ENCODE measurements at places on chromosomes 11 and 22.

GRCh38 chr11:85423316-85423715, 203.8 kb downstream of the DLG2 start:
- DNase-seq = no peak

DNA sequence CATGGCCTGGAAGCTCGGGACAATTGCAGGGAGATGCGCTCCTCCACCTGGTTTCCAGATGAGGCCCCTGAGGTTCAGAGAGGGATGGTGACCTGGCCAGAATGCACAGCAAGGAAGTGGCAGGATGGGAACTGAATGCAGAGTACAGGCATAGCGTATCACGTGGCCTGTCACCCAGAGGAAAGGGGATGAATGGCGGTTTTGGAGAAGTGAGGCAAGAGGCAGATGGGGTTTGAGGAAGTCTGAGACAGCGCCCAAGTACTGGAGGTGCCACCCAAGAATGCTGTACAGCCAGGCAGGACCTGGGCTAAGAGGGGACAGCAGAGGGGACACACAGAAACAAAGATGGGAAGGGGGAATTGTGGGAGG, 4.9 kb downstream of the RAB3IL1 start:
- no peak for DNase-seq

- DNase-seq = no peak
Measured at GRCh38 chr22:48753381-48753730, 1074.3 kb downstream of the BRD1 start.

- no peak for DNase-seq
Measured at GRCh38 chr11:70501051-70501901, 102.9 kb downstream of the CTTN start.

DNA sequence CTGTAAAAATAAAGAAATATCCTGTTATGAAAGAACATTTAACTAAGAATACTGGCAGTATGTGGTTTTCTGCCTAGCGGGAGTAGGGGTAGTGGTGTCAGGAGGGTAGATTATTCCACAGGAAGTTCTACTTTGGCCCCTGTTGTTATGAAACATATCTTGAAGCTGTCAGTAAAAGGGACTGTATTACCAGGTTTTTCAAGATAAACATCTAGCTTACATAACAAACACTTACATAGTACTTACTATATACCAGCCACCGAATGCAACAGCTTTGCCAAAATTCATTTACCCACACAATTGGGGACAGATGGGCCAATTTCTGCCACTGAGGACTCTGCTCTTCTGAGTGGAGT, 3.7 kb downstream of the TMEM123 start:
- no peak for DNase-seq

GRCh38 chr11:61529537-61530225, 21.1 kb downstream of the LRRC10B start:
- DNase-seq = no peak

GRCh38 chr11:128419012-128419767, 168.2 kb downstream of the ETS1 start:
- DNase-seq = no peak

DNA sequence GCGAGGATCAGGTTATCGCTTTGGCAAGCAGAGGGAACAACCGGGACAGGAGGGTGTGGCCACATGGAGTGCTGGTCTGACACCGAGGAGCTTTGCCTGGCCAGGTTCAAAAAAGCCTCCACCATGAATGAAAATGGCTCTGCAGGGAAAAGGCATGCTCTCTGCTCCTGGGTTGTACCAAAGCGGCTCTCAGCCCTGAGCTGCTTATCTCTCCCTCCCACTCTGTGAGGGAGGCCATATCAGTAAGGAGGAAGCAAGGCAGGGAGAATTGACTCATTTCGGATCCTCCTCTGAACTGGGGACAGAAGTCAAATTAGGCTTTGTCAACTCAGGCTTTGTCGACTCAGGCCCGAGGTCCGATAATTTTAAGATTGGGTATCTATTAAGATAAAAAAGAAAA, 82.9 kb upstream of the CRTAM start:
- DNase-seq = no peak

DNA sequence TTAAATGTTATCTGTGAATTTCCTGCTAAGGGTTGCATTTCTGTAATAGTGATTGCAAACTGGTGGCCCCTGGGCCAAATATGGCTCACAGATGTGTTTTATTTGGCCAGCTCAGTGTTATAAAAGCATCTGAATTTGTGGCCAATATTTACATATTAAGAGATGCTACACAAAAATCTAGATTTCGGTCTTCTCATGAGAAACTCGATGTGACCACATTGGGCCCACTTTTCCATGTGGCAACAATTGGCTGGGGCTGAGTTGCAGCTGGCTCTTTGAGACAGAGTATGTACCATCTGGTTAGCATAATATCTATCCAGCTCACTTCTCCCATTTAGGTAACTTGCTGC, 244.5 kb upstream of the POU2AF2 start:
- DNase-seq = no peak

DNA sequence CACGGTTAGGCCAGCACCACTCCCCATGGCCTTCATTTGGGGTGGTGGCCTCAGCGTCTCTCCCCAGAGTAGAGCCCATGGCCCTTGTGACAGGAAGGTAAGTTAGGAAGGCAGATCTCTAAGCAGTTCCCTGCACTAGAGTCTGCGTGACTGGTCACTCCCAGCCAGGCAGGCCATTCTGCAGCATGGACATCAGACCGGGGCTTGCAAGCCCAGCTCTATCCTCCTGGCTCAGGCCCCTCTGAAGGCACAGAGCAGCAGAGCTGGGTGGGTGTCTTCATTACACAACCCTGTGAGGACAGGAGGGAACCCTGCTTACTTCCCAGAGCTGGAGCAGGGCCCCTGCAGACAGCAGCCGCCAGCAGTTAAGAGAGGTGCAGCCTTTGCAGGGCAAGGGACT, 77.3 kb downstream of the PIWIL3 start:
- DNase-seq = no peak

GRCh38 chr11:117631336-117632140, 165.5 kb downstream of the DSCAML1 start:
- DNase-seq = no peak

DNA sequence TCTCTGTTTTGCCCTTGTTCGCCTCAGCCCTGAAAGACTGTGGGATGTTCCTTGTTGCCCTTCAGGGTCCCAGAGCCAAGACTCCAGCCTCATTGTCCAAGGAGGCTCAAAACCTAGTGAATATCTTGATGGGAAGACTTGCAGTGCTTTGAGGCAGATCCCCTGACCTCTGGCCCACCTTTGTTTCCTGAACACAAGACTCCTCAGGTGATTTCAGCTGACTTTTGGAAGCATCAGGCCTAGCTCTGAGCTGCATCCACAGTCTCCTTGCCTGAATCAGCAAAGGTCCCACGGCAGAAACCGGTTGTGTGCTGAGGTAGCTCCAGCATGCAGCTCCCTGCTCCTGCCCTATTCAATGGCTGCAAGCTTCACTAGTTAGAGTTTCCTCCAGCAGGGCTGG, 159.3 kb upstream of the B3GAT1 start:
- DNase-seq = no peak
